ENCODE measurements at places on chromosomes 12 and 14.

- no peaks in the 10 kb centered on the region for H3K4me1 ChIP-seq
- H3K27ac ChIP-seq = no peak overlapping the region
- H3K36me3 ChIP-seq = no peaks in the 10 kb centered on the region
- no peak for DNase-seq
- H3K27me3 ChIP-seq = no peaks in the 10 kb centered on the region
- H3K4me3 ChIP-seq = no peak overlapping the region
Observed at GRCh38 chr14:100430571-100430970, 107.4 kb downstream of the SLC25A47 start.

DNA sequence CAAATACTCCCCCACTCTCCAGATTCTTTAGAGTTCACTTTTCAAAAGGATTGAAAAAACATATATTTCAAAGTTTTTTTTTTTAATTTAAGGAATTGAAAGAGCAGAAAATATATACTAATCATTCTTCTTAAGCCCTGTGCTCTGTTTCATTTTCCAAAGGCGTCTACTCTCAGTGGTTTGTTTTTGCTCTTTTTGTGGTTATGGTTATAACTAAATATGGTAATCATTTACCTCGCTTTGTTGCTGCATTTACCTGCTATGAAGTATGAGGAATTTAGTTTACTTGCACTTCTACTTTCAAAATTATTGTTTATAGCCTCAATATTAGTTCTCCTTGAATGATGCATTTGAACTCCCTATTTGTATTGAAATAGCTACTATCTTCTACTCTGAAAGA, 55.9 kb upstream of the LRRK2 start:
- no peaks in the 10 kb centered on the region for H3K27me3 ChIP-seq
- H3K4me3 ChIP-seq = no peak overlapping the region
- H3K4me1 ChIP-seq = no peaks in the 10 kb centered on the region
- no peak overlapping the region for H3K27ac ChIP-seq
- H3K36me3 ChIP-seq = no peaks in the 10 kb centered on the region

GRCh38 chr14:47194055-47194454, 481.4 kb downstream of the MDGA2 start:
- no peaks in the 10 kb centered on the region for H3K4me1 ChIP-seq
- DNase-seq = peak; percentile 13
- no peaks in the 10 kb centered on the region for H3K36me3 ChIP-seq
- H3K27ac ChIP-seq = no peak overlapping the region
- no peak overlapping the region for H3K4me3 ChIP-seq

GRCh38 chr12:105301696-105302095, 28.8 kb upstream of the C12orf75 start:
- H3K27ac ChIP-seq = no peak overlapping the region
- no peaks in the 10 kb centered on the region for H3K4me1 ChIP-seq
- no peaks in the 10 kb centered on the region for H3K27me3 ChIP-seq

GRCh38 chr12:46152456-46152855, 116.4 kb downstream of the SLC38A1 start:
- H3K4me1 ChIP-seq = no peaks in the 10 kb centered on the region
- H3K27me3 ChIP-seq = no peaks in the 10 kb centered on the region
- H3K4me3 ChIP-seq = no peak overlapping the region
- DNase-seq = peak; percentile 35
- H3K27ac ChIP-seq = no peak overlapping the region

- no peak for DNase-seq
- H3K36me3 ChIP-seq = no peaks in the 10 kb centered on the region
- no peak overlapping the region for H3K27ac ChIP-seq
- H3K4me3 ChIP-seq = no peak overlapping the region
Observed at GRCh38 chr14:36281309-36281708, 39.1 kb downstream of the MBIP start.

DNA sequence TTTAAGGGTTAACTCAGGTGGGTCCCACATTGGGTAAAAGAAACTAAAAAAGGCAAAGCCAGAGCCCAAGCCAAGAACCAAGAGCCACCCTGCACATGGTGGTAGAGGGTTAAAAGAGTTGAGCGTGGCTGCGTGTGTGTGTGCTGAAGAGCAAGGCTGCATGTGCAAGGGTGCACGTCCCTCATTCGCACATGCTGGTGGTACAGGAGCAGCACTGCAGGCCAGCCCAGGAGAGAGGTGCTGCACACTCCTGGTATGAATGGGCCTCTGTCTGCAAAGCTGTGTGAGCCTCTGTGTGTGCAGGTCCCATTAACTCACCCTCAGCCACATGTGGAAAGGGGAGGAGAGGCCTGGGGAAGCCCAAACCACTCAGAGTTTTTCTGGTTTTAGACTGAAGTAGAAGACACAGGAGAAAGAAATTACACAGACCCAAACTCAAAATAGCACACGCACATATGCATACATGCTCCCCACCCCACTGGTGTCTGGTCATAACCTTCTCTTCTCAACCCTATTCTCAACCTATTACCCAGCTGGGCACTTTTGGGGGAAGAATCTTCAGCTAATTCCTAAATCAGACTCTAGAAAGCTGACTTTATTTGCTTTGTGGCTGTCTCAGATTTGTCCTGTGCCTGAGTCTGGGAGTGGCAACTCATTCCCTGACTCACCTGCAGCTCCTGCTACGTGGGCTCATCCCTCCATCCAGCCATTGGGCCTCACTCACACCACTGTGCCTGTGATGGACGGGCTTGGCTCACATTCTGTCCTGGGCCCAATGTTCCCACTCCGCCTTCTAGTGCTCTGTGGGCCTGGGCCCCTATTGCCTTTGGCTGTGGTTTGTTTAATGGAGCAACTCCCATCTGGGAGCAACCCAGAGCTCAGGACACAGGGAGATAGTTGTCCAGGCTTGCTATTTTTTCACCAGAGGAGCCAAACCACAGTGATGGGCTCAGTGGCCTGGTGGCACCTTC, 30.8 kb upstream of the COL2A1 start:
- H3K27me3 ChIP-seq = no peaks in the 10 kb centered on the region
- H3K4me1 ChIP-seq = peaks cover 9% of the 10 kb centered on the region
- DNase-seq = no peak
- H3K27ac ChIP-seq = no peak overlapping the region

DNA sequence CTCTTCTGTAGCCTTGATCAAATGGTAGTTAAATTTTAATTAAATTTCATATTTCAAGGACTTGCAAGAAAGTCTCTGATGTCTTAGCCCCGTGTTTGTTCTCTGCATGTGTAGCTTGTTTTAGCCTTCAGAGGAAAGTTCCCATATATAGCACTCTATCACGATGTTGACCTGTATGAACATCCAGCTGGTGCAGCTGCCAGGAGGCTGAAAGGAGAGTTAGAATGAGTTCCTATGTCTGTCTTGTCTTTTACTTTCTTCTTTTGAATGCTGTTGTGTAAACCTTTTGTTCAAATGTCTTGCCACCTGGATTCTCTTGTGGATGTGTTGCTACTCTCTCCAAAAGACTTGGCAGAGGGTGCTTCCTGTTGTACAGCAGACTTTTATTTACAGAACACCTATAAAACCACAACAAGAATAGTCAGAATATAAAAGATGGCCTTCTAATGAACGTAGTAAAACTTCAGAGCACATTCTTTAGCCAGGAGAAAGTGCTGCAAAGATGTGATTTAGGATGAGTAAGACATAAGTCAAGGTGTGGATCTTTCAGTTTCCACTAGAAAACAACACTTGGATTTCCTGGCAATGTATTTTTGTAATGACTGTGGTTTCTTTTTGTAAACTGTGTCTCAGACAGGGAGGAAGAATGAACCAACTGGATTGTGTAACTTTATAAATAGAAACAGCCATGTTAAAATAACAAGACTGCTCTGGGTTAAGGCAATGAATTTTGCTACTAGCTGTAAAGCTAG, 17.2 kb downstream of the NAV3 start:
- H3K4me1 ChIP-seq = peaks cover 3% of the 10 kb centered on the region
- peaks cover 2% of the 10 kb centered on the region for H3K36me3 ChIP-seq
- peak; percentile 59 for DNase-seq
- H3K27me3 ChIP-seq = no peaks in the 10 kb centered on the region
- peak overlapping the region; percentile 68 for H3K27ac ChIP-seq

GRCh38 chr12:115297445-115297844, 613.5 kb upstream of the TBX3 start:
- DNase-seq = no peak
- no peak overlapping the region for H3K27ac ChIP-seq

DNA sequence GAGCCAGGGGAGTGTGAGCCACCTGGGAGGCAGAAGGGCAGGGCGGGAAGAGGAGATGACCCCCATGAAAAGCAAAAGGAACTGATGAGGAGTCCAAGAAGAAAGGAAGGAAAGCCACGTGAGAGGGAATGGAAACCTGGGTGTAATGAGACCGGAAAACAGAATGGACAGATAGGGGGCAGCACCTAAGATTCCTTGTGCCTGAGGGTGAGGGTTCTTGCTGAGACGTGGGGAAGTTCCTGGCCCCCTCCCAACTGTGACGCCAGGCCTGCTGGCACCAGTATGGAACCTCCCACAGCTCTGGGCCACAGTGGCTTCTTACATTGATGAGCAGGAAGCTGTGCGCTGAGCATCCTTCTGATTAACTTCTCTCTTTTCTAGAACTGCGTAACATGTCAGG, 30.8 kb downstream of the TTC7B start:
- peak; percentile 46 for DNase-seq
- H3K36me3 ChIP-seq = peaks cover 26% of the 10 kb centered on the region
- no peak overlapping the region for H3K27ac ChIP-seq
- H3K27me3 ChIP-seq = no peaks in the 10 kb centered on the region

DNA sequence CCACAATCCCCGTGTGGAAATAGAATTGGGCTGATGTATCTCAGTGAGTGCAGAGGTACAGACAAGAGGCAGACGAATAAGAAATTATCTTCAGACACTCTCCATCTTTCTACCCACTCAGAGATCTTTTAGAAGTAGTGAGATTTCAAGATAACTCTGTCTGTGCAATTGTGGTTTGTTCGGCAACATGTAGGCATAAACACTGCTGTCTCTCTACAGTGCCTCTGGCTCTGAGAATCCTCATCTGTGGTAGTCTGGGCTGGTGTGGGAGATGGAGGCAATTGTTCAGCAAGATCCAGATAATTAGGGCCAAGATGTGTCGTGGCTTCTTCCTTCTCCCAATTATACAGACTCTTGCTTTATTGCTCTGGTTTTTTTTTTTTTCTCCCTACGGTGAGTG, 3.1 kb downstream of the HOXC13 start:
- peaks cover 20% of the 10 kb centered on the region for H3K4me1 ChIP-seq
- H3K4me3 ChIP-seq = no peak overlapping the region
- H3K36me3 ChIP-seq = no peaks in the 10 kb centered on the region
- DNase-seq = no peak

GRCh38 chr14:102779574-102780315, 2.5 kb downstream of the TRAF3 start:
- H3K4me3 ChIP-seq = no peak overlapping the region
- no peak overlapping the region for H3K27ac ChIP-seq
- H3K27me3 ChIP-seq = no peaks in the 10 kb centered on the region
- peaks cover 12% of the 10 kb centered on the region for H3K4me1 ChIP-seq

- H3K27ac ChIP-seq = no peak overlapping the region
- H3K4me1 ChIP-seq = peaks cover 44% of the 10 kb centered on the region
- peaks cover 32% of the 10 kb centered on the region for H3K36me3 ChIP-seq
- no peaks in the 10 kb centered on the region for H3K27me3 ChIP-seq
Observed at GRCh38 chr14:105392131-105393090, 5.9 kb upstream of the TEX22 start.

DNA sequence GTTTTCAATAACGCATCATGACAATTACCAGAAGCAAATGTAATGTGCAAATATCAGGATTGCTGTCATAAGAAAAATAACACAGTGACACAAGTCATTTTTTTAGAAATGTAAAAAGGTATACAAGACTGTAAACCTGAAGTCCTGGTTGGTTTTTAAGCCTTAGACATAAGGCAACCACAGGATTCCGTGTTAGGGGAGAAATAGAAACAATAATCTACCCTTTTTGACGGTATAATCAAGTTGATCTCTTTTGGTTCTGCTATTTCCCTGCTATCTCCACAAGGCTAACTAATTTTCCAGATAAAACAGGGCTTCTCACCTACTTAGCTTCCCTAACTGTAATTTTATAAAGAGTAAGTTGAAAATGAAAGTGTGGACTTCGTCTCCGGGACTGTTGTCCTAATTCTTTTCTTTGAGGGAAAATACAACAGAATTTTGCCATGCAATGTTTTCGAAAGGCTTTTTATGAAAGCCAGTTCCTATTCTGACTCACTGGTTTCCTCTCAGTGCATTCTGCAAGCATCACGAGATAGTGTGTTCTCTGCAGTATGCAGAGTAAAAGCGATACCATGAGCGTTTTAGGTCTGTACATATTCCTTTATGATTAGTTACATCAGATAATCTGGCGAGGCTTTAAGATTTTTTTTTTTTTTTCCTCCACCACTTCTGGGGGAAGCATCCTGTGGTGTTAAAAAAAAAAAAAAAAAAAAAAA, 10.6 kb downstream of the MYO1H start:
- no peaks in the 10 kb centered on the region for H3K4me1 ChIP-seq
- no peak overlapping the region for H3K4me3 ChIP-seq
- DNase-seq = no peak
- H3K27me3 ChIP-seq = no peaks in the 10 kb centered on the region

DNA sequence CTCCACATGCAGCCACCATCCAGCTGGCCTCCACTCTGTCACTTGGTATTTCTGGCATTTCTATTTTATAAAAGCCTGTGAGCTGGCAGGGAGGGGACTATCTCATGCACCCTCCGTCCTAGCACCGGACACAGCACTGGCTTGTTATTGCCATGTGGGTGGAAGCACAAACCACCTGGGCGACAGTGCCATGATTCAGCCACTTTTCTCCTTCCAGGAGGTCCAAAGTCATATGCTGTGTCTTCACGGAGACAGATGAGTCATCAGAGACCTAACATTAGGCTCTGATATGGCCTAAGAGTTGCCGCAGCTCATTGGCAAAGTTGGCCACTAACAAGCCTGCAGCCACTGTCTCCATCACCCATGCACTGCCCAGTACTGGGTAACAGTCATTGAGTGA, 1123.0 kb downstream of the VRK1 start:
- H3K4me1 ChIP-seq = no peaks in the 10 kb centered on the region
- no peak overlapping the region for H3K27ac ChIP-seq
- H3K4me3 ChIP-seq = no peak overlapping the region
- DNase-seq = no peak

- peaks cover 19% of the 10 kb centered on the region for H3K36me3 ChIP-seq
- H3K4me3 ChIP-seq = no peak overlapping the region
- peak; percentile 61 for DNase-seq
Observed at GRCh38 chr12:101764051-101764792, 25.0 kb upstream of the SYCP3 start.

GRCh38 chr12:64609536-64610078, 688 bp upstream of the RASSF3 start:
- peaks cover 11% of the 10 kb centered on the region for H3K4me1 ChIP-seq
- peak overlapping the region; percentile 50 for H3K4me3 ChIP-seq
- H3K27me3 ChIP-seq = no peaks in the 10 kb centered on the region
- no peaks in the 10 kb centered on the region for H3K36me3 ChIP-seq
- no peak for DNase-seq

- H3K4me1 ChIP-seq = no peaks in the 10 kb centered on the region
- DNase-seq = no peak
- H3K27ac ChIP-seq = no peak overlapping the region
- no peak overlapping the region for H3K4me3 ChIP-seq
- H3K36me3 ChIP-seq = no peaks in the 10 kb centered on the region
- no peaks in the 10 kb centered on the region for H3K27me3 ChIP-seq
Observed at GRCh38 chr12:26786491-26786864, 46.5 kb downstream of the ITPR2 start.

Data from muscle of leg (tissue), 16 donors.